Stimulated activated CD4-positive, alpha-beta T cell treated with anti-CD3 and anti-CD28 coated beads, Interleukin-15, amount 100 ng/mL, for 48 hours (primary cell): ENCODE measurements at places on chromosomes 11 and 22.

DNA sequence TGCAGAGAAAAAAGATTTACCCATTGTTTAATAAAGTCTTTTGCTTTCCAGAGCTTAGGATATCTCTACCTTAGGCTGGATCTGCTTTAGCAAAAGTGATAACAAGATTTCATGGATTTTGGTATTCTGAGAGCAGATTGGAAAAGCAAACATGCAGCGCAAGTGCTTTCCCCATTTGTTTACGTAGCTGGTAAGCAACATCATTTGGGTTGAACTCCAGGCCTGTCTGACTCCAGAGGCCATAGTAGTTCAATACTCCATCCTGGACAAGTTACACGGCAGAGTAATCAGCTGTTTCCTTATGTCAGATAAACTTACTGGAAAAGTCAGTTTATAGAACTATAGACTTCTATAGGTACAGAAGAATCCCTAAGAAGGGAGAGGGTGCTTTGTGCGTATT is 40.6 kb upstream of the TNRC6B start:
- no peak for DNase-seq

DNA sequence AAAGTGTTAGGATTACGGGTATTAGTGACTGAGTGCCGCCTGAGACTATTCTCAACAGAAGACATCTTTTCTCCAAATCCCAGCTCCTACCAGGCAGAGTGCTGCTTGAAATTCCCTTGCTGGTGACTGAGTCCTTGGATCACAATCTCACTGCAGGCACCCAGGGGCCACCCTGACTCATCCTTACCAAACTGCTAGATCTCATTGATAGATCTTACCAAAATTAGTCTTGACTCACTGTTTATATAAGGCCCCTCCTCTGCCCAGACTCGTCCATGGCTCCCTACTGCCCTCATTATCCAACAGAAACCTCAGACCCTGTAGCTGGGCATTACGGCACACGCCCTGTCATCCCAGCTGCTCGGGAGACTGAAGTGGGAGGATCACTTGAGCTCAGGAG is 14.7 kb downstream of the TBC1D10A start:
- no peak for DNase-seq

GRCh38 chr22:40363059-40363458 is 7.3 kb upstream of the SGSM3 start:
- no peak for DNase-seq

DNA sequence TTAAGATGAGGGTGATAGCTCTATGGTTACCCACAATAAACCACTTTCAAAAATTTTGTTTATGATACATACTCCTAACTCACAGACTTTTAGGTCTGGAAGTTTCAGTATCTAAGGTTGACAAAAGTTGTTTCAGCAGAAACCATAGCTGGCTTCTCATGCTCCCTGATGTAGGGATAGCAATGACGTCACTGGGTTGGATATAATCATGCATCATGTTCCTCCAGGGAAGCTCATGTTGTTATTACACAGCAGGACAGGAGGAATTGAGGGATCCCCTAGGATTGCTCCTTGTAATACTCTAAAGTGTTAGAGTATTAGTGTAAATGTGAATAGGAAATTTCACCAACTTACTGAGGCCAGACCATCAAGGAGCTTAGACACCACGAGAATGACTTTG is 23.6 kb downstream of the APOL3 start:
- no peak for DNase-seq

DNA sequence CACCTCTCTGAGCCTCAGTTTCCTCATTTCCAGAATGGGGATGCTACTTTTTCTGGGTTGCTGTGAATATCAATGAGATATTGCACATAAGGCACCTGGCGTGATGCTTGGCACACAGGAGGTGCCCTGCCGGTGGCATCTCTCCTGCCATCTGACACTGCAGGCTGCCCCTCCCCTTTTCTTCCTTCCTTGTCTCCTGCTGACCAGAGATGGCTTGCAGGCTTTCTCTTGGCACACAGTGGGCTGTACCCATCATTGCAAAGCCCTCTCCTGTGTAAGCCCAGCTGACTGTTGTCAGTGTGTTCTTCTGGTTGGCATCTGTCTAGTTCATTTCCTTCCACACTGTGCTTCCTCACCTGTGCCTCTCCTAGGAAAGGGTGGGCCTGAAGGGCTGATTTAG is 91.7 kb downstream of the MYO18B start:
- DNase-seq = no peak

- no peak for DNase-seq
These were observed 20.0 kb downstream of the CRKL start for GRCh38 chr22:20937031-20937793.

- no peak for DNase-seq
These were observed 10.1 kb downstream of the STIM1 start for GRCh38 chr11:3865388-3866193.

GRCh38 chr11:125886997-125887372 is 483 bp upstream of the HYLS1 start:
- no peak for DNase-seq

- DNase-seq = no peak
These were observed 79.3 kb upstream of the SORL1 start for GRCh38 chr11:121372671-121373429.

GRCh38 chr22:29060251-29060869 is 1.3 kb downstream of the C22orf31 start:
- DNase-seq = no peak

DNA sequence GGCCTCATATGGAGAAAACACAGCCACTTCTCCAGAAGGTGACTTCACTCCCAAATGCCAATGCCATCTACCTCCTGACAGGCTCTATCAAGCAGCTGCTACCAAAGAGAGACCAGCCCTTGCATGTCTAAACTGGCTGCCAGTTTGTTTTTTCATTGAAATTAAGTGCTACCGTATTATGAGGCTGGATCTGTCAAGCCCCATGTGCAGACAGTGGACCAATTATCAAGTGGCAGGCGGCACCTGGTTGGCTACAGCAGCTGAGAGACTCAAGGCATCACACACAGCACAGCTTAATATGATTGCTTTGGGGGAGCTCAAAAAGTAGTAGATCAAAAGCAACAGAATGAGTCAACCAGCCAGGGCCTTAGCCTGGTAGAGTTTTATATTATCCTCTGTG is 1293.0 kb upstream of the TENM4 start:
- no peak for DNase-seq

DNA sequence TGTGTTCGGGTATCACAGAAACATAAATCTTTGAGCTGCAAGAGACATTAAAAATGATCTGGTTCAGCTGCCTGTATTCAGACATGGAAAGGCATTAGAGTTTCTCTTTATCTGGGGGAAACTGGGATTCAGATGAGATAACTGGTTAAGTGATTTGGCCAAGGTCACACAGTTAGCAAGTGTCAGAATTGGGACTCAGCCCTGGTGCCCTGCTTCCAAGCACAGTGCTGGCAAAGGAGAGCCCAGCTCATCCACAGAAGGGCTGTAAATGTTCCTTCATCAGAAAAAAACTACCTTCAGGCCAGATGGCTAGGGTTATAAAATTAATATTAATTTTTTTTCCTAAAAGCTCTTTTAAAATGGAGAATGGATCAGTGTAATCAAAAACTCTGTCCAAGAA is 20.4 kb upstream of the CADM1 start:
- no peak for DNase-seq

GRCh38 chr22:30436196-30436595 is 10.6 kb downstream of the MTFP1 start:
- no peak for DNase-seq

GRCh38 chr11:4032097-4032496 is 62.5 kb upstream of the RRM1 start:
- no peak for DNase-seq

DNA sequence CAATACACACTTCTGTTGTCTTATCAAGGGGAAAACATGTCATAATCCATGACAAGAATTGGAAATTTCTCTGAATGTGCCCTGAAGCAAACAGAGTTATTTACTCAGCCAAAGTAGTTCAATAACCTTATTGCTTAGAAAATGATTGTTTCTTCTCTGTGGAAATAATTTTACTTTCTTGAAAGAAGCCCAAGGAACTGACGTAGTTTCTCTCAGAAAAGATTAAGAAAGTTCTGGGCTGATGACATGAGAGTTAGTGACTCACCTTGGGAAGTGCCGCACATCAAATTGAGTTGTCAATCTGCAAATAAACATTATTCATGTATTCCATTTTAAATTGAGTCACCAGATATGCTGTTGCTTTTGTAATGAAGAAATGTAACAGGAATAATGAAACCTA is 418.6 kb upstream of the LRRC4C start:
- DNase-seq = no peak

DNA sequence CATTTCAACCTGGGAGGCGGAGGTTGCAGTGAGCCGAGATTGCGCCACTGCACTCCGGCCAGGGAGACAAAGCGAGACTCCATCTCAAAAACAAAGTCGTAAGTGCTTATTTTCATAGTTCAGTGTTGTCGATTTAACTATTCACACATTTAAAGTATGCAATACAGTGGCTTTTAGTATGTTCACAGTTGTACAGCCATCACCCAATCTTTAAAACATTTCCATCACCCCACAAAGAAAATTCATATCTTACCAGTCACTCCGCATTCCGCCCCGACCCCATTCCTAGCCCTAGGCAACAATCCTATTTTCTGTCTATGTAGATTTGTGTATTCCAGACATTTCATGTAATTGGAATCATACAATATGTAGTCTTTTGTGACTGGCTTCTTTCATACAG is 11.9 kb downstream of the IPO7 start:
- DNase-seq = no peak

GRCh38 chr11:86069408-86070101 is 671 bp upstream of the PICALM start:
- DNase-seq = no peak

DNA sequence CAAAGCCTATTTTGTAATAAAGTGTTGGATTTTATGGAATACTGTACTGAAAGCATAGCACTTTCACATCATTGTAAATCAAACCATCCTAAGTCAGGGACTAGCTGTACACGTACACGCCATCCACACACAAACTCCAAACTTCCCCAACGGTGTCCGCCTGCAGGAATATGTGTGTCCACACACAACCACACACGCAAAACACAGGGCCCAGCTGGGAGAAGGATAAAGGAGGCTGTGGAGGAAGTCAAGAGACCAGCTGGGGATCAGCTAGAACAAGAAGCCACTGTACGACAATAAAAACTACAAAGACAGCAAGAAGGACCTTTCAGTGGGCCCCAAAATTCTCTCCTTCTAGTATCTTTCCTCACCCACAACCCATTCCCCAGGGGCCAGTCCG is 1.6 kb downstream of the TRIM29 start:
- DNase-seq = no peak

GRCh38 chr11:39975091-39975490 is 1484.4 kb downstream of the LRRC4C start:
- DNase-seq = no peak

DNA sequence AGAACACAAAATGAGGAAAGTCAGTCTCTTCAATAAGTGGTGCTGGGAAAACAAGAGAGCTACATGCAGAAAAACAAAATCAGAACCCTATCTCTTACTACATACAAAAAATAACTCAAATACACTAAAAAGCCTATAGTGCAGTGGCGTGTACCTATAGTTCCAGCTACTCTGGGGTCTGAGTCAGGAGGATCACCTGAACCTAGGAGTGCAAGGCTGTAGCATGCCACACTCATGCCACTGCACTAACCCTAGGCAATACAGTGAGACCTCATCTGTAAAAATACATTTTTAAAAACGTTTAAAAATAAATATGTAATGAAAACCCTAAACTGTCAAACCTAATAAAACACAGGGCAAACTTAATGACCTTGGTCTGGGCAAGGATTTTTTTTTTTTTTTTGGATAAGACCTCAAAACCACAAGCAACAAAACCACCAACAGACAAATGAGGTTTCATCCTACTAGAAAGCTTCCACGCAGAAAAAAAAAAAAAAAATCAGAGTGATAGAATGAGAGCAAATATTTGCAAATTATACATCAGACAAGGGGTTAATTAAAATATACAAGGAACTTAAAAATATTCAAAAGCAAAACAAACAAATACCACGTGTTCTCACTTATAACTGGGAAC is 35.2 kb downstream of the XKR3 start:
- DNase-seq = no peak

DNA sequence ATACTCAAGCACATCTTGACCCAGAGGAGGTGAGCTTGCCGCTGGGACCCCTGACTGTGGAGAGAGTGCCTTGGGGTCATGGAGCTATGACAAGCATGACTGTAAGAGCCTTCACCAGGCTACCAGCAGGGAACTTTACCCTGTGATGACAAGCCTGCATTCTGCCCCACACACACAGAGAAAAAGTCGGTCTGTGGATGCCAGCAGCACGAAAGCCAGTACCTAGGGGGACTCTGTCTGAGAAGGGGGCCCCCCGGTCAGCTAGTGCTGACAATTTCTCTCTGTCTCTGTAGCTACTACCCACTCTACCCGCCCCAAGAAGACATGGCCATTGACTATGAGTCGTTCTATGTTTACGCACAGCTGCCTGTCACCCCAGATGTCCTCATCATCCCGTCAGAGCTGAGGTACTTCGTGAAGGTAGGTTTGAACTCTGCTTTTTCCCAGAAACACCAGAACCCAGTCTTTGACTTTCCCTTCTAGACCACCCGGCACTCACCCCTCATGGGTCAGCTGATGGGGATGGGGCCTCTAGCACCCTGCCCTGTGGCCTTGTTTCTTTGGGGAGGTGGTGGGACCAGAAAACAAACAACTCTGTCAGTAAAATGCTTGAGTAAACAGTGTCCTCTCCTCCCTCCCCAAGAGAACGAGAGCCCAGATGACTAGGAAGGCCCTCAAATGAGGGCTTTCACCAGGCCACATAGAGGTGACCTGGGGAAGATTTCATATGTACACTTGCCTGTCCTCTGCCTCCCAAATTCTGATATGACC is 18.9 kb upstream of the CDC42EP2 start:
- DNase-seq = no peak

GRCh38 chr11:119663279-119663678 is 65.7 kb downstream of the NECTIN1 start:
- no peak for DNase-seq

- no peak for DNase-seq
These were observed 4.6 kb downstream of the LRRC32 start for GRCh38 chr11:76665921-76666351.

DNA sequence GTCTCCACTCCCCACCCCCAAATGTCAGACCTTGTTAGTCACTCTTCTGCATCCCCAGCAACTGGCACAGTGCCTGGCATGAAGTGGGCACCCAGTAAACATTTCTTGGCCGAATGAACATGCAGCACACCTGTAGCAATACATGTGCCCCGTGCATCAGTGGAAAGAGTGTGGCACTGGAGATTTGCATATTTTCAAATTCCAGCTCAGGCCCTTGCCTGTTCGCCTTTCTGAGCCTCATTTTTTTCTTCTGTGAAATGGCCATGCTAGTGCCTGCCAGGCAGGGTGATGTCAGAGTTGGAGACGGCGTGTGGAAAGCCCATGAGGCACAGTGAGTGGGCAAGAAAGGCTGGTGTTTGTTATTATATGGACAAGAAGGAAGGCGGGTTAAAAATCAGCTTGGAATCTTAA is 38.7 kb downstream of the CD82 start:
- no peak for DNase-seq

- peak; percentile 12 for DNase-seq
These were observed 93.9 kb downstream of the TECTA start for GRCh38 chr11:121194731-121195596.

GRCh38 chr11:133082453-133082781 is 449.9 kb downstream of the OPCML start:
- DNase-seq = no peak

- no peak for DNase-seq
These were observed 20.1 kb upstream of the BDNF start for GRCh38 chr11:27720277-27720830.
